WTC11 (cell line): ENCODE measurements at places on chromosomes 7 and 10. TPM values are rescaled to one million over a fixed set of nuclear protein-coding genes. Genes with fewer than 3 reads are reported as not detected.
A peak's percentile ranks its signal among the peaks of the same experiment; 100 is the strongest.

DNA sequence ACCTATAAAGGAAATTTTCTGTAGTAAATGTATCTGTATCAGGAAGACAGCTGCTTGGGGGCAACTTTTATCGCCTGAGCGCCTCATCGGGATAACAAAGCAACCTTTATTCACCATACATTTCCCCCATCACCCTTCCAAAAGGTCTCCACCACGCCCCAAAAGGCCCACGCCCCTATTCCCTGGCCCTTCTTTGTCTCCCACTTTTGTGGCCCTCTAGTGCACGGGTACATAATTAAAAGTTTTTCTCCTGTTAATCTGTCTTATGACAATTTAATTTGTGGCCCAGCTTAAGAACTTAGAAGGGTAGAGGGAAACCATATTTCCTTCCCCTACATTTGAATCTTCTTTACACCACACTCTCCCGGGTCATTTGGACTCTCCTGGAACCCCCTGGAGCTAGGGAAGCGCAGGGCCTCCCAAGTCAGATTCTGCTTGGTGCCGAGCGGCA is 625 bp downstream of the RP9 start:
- no peak for DNase-seq

GRCh38 chr7:26441002-26441521 is 149.4 kb downstream of the SNX10 start:
- no peak for DNase-seq

Gene BLNK
- not detected in 3 replicates for total RNA-seq

DNA sequence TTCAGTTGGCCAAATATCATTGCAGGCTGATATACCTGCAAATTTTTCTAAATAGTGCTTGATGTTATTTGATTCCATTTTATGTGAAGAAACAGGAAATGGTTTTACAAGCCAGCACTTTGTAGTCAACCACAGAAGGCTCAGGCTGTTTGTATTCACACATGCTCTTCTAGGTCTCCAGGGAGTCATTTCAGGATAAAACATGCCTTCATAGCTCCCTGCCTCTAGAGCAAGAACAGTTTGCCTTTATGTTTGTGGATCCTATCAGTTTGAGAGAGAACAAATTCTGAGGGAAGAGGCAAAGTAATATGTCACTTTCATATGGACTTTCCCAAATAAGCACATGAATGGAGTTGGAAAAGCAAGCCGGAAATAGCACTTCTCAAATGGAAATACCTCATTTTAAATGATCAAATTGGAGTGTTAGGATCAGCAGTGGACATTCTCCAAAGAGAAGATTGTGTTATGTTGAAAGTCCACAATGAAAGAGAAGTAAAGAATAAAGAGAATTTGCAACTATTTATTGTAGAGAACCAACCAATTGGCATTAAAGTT is 277.6 kb downstream of the KCND2 start:
- DNase-seq, result no peak

DNA sequence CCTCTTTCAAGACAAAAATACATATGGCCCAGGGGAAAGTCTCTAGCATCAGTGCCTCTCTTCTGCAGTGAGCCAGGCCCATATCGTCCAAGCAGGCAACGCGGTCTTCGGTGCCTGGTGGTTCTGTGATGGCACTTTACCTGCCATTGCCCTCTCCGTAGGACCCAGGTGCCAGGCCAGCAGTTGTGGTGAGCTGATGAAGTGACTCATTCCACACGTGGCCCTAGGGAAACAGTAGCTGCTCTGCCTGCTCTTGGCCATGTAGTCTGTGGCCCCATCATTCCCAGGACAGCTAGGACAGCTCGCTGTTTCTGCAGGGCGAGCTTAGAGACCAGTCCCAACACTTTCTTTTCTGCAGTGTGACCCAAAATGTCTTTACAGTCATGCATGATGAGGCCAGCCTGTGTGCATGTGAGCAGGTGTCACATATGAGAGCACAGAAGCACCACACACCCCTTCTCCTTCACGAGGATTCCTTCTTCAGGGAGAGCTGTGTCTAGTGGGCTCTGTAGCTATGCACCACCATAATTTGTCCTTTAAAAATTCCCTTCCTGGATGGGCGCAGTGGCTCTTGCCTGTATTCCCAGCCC is 39.0 kb downstream of the SVIL start:
- no peak for DNase-seq

DNA sequence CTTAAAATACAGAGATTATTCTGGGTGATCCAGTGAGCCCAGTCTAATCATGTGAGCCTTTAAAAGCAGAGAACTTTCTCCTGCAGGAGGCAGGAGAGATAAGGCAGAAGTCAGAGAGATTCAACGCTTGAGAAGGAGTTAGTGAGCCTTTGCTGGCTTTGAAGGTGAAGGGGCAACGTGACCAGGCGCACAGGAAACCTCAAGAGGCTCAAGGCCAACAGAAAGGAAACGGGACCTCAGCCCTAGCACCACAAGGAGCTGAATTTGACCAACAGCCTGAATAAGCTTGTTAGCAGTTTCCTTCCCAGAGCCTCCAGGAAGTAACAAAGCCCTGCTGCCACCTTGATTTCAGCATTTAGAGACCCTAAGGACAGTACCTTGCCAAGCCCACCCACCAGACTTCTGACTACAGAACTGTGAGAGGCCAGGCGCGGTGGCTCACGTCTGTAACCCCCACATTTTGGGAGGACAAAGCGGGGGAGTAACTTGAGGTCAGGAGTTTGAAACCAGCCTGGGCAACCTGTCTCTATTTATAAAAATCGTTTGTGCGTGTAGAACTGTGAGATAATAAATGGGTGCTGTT is 87.3 kb upstream of the KAT6B start:
- DNase-seq, result no peak

Gene VIPR2
- 7.5 to 7.8 TPM (median 7.6 TPM) in 3 replicates for total RNA-seq

DNA sequence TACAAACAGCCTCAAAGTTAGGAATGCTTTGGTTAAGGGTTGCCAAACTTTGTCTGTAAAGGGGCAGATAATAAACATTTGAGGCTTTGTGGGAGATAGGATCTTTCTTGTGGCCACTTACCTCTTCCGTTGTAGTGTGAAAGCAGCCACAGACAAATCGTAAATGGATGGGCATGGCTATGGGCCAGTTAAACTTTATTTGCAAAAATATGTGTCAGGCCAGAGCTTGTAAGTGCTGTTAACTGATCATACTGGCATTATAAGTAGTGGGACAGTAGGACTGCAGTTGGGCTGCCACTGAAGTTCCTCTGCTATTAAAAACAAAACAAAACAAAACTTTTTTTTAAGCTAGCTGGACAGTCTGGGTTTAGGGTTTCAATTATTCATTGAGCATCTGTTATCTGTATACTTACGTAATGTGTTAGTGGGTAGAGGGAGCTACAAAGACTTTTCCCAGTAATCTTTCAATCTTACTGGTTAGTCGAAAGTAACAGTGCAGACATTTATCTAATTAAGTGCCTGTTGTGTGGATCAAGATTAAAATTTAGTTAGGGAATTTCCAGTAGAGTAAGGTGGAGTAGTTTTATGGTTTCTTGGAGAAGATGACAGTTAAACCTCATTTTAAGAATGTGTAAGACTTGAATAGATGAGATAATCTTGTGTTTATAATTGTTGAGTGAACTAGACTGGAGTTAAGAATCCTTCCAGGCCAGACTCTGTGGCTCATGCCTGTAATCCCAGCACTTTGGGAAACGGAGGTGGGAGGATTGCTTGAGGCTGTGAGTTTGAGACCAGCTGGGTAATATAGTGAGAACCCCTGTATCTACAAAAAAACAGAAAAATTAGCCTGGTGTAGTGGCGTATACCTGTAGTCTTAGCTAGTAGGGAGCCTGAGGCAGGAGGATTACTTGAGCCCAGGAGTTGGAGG is 100.1 kb downstream of the BTRC start:
- DNase-seq, result no peak

DNA sequence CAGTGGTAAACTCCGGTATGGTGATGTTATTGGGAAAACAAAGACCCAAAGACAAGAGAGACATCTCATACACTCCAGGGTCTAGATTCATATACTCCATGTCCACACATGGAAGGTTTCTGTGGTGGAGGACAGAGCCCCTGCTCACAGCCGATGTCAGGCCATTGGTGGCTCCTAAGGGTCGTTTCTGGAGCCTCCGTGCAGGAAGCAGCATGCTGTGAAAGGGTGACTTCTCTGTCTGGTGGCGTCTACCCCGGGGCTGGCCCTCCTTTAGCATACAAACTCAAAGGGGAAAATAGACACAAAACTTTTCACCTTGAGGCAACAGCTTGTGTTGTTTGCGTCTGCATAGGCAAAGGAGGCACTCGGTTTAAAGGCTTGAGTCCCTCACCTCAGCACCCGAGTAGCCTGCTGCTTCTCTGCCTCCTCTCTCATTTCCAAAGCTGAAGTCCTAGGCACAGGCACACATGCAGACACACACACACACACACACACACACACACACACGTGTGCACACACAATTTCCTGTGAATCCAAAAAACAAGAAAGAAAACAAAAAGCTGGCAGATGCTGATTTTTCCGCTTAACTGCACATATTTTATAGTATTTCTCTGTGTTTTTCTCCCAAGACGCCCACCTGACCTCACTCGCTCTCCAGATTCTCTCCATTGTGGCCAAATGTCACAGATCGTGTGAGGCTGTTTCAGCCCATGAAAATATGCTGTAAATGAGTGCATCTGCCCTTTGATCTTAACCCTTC is 601.4 kb upstream of the MGMT start:
- DNase-seq, result no peak

DNA sequence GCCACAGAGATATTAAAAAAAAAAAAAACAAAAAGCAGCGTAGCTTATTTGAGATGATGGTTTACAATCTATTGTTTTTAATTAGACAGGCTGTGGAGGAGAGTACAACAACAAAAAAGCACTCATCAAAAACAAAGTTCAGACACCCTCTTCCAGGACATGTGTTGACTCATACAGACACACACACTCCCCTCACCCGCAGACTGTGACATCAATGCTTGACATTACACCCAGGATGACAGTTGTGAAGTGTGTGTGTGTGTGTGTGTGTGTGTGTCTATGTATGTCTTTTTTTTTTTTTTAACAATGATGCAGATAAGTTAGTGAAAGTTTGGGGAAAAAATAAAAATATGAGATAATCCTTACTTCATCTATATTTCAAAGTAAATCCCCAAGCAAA is 303.6 kb downstream of the GPAM start:
- no peak for DNase-seq

DNA sequence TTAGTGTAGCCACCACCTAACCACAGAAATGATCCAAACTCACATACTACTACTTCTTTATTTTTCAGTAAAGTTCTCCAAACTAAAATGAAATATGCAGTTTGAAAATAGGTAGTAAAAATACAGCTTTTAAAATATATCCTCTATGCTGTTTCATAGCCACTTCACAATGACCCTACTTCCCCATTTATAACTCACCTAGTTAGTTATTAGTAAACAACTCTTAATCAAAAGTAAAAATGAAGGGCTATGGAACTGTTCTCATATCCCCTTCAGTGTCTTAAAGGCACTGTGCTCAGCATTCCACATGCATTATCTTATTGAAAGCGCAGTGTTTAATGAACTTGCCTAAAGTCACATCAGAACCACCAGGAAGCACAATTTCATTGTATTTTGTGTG is 43.5 kb downstream of the KMT2C start:
- DNase-seq, result no peak

- DNase-seq, result peak; percentile 71
Measured at GRCh38 chr10:35640951-35641675, 983 bp downstream of the FZD8 start.

DNA sequence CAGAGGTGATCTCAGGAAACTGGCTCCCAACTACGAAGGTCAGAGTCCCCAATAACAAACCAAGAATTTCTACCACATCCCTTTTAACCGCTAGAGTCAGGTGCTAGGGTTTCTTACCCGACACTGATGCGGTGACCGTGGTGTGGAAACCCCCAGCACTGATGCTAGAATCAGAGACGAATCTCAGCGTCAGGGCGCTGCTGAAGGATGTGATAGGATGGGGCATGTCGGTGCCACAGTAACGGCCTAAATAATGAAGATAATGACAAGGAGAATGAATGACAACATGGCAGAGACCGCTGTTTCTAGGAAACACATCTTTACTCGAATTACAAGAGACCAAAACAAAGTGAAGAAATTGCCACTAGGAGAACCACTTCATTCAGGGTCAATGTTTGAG is 131.1 kb upstream of the RSU1 start:
- DNase-seq, result no peak

Gene TAS2R5
- total RNA-seq, result 0.90 to 1.8 TPM (median 1.4 TPM) in 3 replicates

GRCh38 chr7:149766135-149766675 is 7.2 kb downstream of the ZNF467 start:
- DNase-seq, result no peak

DNA sequence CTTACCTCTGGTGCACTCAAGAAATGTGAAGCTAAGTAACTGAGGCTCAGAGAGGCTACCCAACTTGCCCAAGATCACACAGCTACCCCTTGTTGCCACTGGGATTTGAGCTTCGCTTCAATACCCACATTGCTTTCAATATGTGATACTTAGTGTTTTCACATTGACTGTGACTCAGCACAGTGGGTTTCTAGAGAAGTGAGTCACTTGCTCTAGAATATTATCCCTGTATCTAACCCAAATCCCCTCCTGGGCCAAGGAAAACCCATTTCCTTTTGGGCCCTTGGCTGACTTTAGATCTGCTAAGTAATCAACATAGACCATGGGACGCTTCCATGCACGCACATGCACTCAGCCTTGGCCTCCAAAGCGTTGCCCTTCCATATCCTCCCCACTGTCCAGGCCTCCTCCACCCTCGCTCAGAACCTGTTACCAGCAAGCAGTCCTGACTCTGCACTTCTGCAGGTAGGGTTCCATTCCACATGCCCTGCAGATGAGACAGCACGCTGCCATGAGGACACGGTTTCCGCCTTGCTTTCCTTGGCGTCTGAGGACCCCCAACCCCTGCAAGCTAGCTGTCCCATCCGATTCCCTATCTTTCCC is 87.7 kb upstream of the CHST15 start:
- DNase-seq, result no peak

DNA sequence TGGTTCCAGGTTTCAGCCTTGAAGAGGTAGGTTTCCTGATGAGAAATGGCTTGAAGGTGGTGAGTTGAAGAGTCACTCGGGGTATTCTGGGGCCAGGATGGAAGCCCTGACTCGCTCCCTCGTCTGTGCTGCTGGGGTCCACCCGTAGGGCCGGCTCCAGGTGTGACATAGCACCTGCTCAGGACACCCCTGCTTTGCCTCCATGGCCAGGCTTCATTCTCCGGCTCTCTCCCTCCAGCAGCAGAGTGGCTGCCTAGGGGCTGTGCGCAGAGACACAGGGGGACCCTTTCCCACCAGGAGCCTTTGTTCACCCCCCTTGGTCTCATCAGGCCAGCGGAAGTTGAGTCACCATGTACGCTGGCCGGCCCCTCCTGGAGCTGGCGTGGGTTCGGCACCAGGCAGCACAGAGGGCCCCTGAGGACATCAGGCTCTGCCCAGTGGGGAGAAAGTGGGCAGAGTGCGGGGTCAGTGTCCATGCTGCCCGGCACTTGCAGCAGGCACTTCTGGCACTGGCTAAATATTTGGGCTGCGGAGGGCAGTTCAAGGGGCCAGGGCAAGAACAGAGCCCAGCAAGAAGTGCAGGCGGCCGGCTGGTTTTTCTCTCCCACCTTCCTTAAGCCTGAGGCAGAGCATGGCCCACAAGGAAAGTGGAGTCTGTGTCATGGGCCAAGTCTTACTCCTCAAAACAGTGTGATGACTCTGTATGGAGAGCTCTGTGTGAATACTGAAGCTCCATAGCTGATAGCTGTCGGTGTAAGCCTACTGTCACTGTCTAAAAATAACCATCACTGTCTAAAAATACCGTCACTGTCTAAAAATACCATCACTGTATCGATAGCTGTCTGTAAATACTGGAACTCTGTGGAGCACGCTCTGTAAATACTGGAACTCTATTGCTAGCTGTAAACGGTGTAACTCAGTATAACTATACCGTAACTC is 3.7 kb upstream of the PRKAR1B start:
- no peak for DNase-seq

Gene PTPRN2
- total RNA-seq, result 2.6 to 4.7 TPM (median 3.9 TPM) in 3 replicates
